ENCODE measurements at places on chromosomes 5 and 9.

DNA sequence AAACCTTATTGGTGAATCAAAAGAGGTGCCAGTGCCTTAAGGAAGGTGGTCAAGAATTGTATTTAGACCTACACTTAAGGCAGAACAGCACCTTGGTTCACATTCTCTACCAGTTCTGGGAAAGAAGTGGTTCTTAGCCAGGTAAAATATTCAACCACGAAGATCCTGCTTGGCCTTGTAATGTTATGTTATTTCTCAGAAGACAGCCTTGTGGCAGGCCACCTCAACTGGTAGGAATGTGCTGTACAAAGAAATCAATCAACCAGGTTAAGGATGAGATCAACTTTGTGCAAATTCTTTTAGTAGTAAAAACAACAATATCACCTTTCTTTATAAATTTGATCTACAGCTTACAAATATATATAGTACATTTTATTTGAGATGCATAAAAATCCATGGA lies 246.8 kb downstream of the ARRDC3 start:
- no peak for DNase-seq

- DNase-seq = no peak
Observed at GRCh38 chr5:56070851-56071465, 76.2 kb upstream of the IL6ST start.

DNA sequence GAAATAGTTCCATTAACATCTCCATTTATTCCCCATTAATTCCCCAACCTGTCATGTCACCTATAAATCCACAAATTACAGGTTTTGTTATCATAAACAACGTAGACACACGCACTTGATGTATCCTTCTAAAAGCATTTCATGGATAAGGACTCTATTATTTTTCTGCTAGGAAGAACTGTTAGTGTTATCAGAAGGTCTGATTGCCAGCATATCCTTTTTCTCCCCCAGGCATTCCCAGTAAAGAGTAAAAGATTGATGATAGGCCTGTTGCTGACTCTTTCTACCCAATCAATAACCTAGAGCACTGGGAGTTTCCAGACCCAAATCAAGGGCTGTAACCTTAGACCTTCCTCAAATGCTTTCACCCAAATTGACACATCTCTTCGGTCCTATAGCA lies 60.8 kb downstream of the RFK start:
- no peak for DNase-seq

DNA sequence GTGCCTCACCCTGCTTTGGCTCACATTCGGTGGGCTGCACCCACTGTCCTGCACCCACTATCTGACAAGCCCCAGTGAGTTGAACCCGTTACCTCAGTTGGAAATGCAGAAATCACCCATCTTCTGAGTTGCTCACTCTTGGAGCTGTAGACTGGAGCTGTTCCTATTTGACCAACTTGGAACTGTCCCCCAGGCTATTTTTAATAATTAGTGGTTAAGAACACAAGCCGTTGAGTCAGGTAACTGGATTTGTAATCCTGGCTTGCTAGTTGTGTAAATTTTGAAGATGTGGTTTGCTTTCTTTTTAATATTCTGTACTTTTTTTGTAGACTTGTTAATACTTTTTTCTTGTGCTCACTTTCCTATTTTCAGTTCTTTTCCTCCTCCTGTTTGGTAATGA lies 81.2 kb downstream of the CNTLN start:
- no peak for DNase-seq

- no peak for DNase-seq
Observed at GRCh38 chr9:36997414-36997813, 36.7 kb downstream of the PAX5 start.

DNA sequence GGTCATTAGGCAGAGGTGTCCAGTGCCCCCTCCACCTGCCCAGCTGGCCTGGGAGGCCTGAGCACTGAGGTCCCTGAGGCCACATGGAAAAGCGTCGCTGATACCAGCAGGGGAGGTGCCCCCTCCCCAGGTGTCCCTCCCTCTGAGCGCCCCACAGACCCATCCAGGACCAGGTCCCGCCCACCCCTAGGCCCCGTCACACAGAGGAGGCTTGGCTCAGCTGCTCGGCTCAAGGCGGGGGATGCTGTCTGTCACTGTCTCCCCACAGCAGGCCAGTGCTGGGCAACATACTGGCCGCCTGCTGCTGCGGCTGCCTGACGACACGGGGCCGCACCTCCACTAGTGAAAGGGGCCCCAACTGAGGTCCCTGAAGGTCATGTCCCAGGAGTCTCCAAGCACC lies 71.7 kb downstream of the VAV2 start:
- DNase-seq = no peak

- DNase-seq = no peak
Observed at GRCh38 chr5:108487951-108488350, 106.1 kb upstream of the FBXL17 start.

GRCh38 chr5:180159756-180160155 lies 49.3 kb downstream of the RASGEF1C start:
- DNase-seq = no peak

GRCh38 chr5:16707168-16707868 lies 90.5 kb upstream of the RETREG1 start:
- no peak for DNase-seq

- no peak for DNase-seq
Observed at GRCh38 chr5:1374030-1374678, 29.3 kb upstream of the CLPTM1L start.

DNA sequence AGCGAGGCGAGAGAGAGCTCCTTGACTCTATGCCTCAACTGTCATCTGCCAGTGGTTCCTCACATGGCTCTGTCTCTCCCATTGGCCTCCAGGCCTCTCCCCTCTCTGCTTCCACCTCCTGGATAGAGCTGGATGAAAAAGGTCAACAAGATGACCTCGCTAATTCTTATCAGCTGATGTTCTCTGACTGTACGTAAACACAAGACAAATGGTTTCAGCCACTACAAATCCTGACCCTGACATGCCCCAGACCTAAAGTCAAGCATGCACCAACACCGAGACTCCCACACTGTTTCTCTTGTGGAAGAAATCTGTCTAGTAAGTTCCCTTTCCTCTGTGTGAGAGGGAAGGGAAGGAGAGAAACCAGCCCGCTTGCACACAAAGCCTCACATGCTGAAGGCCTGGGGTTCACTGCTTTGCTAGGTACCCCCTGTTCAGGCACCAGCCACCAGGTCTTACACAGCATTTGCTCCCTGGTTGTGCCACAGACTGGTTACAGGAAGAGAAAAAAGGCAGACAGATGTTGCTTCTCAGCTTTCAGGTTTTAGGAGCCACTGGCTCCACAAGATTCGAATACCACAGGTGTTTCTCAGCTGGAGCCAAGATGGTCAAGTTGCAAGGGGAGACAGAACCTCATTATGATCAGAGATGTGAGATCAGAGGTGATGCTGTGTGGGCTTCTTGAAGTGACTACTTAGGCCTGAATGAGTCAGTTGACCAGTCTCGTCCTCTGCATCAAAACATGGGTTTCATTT lies 592.5 kb downstream of the CCDC171 start:
- DNase-seq = no peak

DNA sequence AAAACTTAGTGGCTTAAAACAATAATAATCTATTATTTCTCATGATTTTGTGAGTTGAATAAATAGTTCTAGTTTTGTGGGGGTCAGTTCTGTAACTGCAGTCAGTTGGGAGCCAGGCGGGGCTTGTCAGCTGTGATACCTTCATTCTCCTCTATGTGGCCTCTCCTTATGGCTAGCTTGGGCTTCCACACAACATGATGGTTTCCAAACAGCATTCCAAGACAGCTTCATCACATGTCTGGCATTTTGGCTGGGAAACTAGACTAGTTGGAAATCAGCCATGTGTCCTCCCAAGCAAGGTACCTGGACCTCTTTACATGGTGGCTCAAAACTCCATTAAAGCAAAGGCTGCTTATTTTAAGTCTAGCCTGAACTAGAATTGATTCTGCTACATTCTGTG lies 61.4 kb upstream of the RANBP3L start:
- DNase-seq = no peak

GRCh38 chr5:6328173-6328572 lies 50.2 kb downstream of the MED10 start:
- no peak for DNase-seq

- DNase-seq = no peak
Observed at GRCh38 chr9:131747352-131747751, 7.5 kb upstream of the RAPGEF1 start.

- no peak for DNase-seq
Observed at GRCh38 chr5:32170303-32171151, 3.6 kb downstream of the GOLPH3 start.

- no peak for DNase-seq
Observed at GRCh38 chr9:78592811-78593210, 295.9 kb downstream of the PSAT1 start.

GRCh38 chr5:54646356-54647101 lies 129.0 kb downstream of the SNX18 start:
- DNase-seq = peak; percentile 63

- DNase-seq = no peak
Observed at GRCh38 chr5:92309336-92309991, 926.3 kb upstream of the ARRDC3 start.

- DNase-seq = no peak
Observed at GRCh38 chr5:127410959-127411358, 106.5 kb upstream of the PRRC1 start.

- DNase-seq = no peak
Observed at GRCh38 chr9:13279284-13280141, at the start of gene MPDZ. Gene MPDZ, minus strand, starts transcription at chr9:13279692. Its CDS starts 29,377 bp downstream, at chr9:13250315.

DNA sequence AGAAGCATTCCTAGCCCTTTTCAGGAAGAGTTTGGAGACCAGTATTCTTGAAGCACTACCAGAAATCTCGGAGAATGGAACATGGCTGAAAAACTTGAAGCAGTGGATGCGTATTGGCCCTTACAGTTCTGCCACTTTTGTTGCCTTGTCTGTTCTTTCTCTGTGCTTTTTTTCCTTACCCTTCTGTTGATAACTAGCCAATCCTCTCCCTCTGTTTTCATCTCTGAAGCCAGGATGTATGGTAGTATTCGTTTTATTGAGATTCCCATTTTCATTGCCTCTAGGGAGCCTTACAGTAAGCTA lies 564 bp upstream of the CCNH start:
- no peak for DNase-seq

GRCh38 chr9:123710299-123710698 lies 219.6 kb downstream of the DENND1A start:
- no peak for DNase-seq

DNA sequence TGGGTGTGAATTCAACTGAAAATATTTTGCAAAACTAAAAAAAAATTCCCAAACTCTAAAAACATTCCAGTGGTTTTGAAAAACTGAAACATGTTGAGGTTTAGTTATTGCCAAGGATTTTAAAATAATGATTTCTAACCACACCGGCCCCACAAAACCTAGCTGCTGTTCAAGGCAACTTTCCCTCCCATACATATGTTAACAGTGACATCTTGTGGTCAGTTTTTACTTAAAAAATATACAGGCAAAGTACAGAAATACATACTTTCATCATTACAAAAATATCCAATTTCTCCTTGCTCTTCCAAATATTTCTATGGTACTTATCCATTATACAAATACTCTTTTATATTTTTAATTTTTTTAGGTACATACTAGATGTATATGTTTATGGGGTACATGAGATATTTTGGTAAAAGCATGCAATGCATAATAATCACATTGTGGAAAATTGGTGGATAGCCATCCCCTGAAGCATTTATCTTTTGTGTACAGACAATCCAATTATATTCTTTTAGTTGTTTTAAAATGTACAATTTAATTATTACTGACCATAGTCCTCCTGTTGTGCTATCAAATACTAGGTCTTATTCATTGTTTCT lies 34.4 kb upstream of the MRPS30 start:
- DNase-seq = no peak

DNA sequence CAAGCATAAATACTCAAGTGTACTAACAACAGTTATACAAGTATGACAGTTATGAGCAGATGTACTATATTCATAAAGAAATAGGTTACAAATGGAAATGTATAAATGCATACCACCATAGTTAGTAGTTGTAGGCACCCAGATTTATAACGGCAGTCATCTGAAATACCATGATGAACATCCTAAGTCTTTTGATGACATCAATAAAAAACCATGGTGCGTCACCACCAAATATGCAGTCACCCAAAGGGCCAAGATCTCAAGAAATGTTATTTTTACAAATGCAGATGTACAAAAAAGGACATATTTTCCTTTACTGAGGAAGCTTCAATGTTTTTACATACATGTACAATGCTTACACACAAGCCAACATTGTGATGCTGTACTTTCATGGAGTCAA lies 70.8 kb upstream of the XPA start:
- DNase-seq = no peak

DNA sequence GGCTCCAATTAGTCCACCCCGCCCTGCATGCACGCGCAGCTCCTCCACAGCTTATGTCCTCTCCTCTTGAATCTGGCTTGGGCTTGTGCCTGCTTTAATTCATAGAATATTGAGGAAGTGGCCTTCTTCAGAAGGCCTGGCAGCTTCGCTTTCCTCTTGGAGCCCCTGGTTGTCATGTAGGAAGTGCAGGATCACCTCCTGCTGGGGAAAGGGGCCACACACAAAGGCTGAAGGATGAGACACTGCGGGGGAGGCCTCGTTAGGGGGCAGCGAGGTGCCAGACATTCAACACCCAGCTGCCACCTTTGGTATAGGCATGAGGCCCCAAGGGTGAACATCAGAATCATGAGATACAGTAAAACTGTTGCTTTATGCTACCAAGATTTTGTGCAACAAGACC lies 2.7 kb upstream of the CNOT6 start:
- no peak for DNase-seq

DNA sequence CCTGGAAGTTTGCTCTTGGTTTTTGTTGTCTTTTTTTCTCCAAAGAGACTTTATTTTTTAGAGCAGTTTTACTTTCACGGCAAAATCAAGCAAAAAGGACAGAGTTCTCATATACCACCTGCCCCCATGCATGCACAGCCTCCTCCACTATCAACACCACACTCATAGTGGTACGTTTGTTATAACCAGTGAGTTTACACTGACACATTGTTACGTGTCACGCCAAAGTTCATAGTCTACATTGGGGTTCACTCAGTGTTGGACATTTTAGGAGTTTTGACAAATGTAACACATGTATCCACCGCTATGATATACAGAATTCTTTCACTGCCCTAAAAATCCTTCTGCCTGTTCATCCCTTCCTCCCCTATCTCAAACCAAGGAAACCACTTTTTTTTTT lies 7.5 kb upstream of the ICE1 start:
- no peak for DNase-seq

DNA sequence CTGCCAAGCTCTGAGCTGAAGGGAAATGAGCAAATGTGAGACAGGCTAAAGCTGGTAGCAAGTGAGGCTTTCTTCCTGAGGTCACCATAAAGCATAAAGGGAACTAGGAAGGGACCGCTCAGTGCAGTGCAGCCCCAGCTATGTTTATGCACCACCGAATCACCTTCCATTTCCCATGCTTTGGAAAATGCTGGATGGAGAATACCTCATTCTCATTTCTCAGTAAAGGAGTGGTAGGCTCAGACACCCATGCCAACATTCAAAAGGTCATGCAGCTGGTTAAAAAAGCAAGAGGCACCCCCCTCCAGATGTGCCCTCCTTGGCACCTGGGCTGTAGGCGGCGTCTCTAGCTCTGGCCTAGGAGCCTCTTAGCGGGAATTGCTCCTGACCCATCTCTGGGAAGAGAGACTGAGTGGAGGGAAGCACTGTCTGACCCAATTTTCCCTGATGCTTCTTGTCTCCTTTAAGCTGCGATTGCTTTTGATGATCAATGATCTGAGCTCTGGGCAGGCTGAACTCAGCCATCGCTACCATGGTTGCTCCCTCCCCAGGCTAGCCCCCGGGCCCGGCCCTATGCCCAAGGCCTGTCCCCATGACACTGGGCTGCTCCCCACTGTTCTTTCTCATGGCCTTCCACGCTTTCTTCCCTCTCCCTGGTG lies 58.7 kb downstream of the ZNF354C start:
- no peak for DNase-seq

- DNase-seq = no peak
Observed at GRCh38 chr5:127885176-127885575, 182.0 kb downstream of the CCDC192 start.

All from stimulated activated CD8-positive, alpha-beta memory T cell treated with anti-CD3 and anti-CD28 coated beads, Interleukin-4, amount 100 ng/mL, for 4 hours (primary cell).